Central memory CD4-positive, alpha-beta T cell (primary cell): ENCODE measurements at places on chromosomes 11 and 22.

DNA sequence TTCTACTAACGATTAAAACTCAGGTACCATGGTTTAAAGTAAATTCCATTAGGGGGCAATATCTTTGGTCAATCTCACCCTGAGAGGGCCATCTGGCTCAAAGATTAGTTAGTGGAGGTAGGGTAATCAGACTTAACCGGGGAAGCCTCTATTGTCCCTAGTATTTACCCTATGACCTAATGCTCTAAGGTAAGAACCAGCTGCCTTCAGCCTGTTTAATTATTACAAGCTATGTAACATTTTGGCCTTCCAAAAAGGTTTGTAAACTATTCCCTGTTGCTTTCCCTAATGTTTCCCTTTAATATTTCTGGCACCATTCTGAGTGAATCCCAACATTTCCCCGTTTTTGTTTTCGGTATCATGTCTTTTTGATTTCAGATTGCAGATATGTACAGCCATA is 15.1 kb upstream of the GLYATL1 start:
- DNase-seq: no peak

DNA sequence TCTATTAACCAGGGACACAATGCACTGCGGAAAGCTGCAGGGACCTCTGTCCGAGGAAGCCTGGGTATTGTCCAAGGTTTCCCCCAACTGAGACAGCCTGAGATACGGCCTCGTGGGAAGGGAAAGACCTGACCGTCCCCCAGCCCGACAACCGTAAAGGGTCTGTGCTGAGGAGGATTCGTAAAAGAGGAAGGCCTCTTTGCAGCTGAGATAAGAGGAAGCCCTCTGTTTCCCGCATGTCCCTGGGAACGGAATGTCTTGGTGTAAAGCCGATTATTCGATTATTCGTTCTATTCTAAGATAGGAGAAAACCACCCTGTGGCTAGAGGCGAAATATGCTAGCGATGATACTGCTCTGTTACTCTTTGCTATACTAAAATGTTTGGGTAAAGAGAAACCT is 5.2 kb downstream of the BET1L start:
- DNase-seq: no peak

DNA sequence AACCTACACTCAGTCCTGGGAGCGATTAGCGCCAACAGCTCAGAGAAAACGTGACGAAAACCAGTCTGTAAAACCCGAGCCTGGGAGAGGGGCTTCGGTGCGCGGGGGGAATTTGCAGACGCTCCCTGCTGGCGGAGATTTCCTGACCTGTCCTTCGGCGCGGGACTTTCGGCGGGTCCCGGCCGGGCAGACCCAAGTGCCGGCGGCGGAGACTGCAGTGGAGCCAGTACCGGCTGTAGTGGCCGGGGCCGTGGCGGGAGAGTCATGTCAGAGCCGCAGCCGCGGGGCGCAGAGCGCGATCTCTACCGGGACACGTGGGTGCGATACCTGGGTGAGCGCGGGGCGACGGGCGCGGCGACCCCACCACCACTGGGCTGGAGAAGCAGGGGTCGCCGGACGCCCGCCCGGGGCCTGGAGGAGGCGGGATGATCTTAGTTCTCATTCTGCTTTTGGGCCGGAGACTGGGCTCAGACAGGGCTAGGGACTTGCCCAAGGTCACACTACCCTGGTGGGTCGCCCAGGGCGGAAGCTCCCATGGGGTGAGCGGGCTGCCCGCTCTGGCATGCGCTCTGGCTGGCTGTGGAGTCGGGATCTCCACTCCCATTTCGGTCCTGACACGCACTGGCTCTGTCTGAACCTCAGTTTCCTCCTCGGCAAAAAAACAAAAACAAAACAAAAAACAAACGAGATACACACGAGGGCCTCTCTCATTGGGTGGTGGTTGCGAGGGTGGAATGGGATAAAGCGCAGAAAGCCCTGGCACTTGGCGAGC is at the start of gene MTFP1:
MTFP1 (plus strand) TSS at position 153 of the 772 bp plus-strand sequence; CDS start at position 265, 112 bp downstream.
- DNase-seq: peak; percentile 53

- no peak for DNase-seq
These were observed 50.4 kb downstream of the ANO1 start for GRCh38 chr11:70128435-70128906.

GRCh38 chr22:45268167-45268957 is 16.4 kb upstream of the UPK3A start:
- DNase-seq: no peak

GRCh38 chr11:20155683-20156279 is 4.5 kb downstream of the DBX1 start:
- DNase-seq: no peak
